IPS DF 19.7 (cell line): ENCODE measurements at places on chromosomes 1 and 21.

DNA sequence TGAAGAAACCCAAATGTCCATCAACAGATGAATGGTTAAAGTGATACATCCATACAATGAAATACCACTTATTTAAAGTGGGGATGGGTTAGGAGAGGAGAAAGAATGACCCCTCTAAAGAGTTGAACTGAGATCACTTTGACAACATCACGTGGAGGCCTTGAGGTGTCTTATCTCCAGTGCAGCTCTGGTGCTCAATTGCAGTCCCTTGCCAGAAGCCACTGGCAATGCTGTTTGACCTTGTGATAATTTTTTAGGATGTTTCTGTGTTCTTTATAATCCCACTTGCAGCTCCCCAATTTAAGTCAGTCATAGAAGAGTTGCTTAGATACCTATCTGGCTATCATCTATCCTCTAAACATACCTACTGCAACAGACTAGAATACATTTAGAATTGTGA is 167.6 kb downstream of the ZNF648 start:
- DNase-seq: no peak

DNA sequence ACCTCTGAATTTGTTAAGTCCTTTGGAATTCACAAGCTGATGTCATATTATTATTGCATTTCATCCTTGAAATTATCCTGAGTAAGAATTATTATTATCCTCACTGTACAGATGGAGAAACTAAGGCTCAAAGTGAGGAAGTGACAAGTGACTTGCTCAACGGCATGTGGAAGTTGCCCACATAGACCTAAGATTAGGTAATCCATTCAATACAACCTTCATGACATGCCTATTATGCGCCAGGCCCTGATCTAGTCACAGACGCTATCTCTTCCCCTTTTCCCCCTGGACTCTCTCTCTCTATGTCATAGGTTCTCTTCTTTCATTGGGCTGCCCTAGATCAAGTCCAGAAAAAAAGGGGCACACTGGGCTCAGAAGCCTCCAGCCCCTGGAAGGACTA is 84.9 kb upstream of the KCNK2 start:
- DNase-seq: no peak

GRCh38 chr1:88768816-88769215 is 84.7 kb downstream of the PKN2 start:
- no peak for DNase-seq

GRCh38 chr1:109630081-109630897 is 10.7 kb downstream of the AMPD2 start:
- DNase-seq: no peak

- no peak for DNase-seq
Observed at GRCh38 chr1:219659684-219660083, 46.8 kb upstream of the ZC3H11B start.

DNA sequence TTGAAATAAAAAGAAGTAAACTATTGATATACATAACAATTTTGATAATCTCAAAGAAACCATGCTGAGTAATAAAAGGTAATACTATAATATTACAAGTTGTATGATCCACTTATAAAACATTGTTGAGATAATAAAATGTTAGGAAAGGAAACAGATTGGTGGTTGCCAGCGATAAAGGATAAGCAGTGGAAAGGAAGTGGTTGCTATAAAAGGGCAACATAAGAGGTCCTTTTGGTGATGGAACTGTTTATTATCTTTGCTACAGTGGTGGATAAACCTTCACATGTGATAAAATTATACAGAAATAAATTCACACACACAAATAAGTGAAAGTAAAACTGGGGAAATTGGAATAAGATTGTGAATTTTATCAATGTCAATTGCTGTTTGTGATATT is 15.1 kb downstream of the OR6F1 start:
- no peak for DNase-seq

- DNase-seq: no peak
Observed at GRCh38 chr1:6827630-6828165, 42.4 kb downstream of the CAMTA1 start.

GRCh38 chr1:1360506-1361169 is 2.3 kb upstream of the MXRA8 start:
- no peak for DNase-seq

DNA sequence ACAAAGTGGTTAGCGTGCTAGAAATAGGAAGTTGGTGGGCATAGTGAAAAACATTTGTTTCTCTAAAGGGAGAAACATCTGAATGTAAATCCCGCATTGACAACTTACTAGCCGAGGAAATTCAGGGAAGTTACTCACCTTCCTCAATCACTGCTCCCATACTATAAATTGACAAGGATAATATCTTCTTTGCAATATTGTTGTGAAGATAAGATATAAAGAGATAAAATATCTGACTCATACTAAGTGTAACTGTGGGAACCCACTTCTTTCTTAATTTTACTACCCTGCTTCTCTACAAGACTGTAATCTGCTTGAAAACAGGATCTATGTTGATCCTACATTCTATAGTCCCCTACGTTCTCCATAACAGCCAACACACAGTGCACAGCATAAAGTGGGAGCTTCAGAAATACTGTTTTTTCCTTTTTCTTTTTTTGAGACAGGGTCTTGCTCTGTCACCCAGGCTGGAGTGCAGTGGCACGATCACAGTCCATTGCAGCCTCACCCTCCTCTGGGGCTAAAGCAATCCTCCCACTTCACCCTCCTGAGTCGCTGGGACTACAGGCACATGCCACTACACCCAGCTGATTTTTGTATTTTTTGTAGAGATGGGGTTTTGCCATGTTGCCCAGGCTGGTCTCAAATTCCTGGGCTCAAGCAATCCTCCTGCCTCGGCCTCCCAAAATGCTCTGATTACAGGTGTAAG is 57.4 kb upstream of the C1orf21 start:
- DNase-seq: no peak

DNA sequence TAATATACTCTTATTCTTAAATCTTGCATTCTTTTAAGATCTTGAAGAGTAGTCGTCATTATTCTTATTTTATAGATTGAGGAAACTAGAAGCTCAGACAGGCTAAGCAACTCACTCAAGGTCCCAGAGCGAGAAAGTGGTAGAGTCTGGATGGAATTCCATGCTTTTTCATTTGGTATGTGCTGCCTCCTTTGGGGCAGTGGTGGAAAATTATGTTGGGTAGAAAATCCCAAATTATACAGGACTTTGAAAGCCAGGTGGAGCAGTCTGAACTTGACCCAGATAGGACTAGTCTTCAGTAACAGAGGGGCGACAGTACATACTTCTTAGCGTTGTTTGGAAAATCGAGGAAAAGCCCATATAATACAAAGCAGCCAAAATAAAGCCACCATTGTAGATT is 205.6 kb downstream of the ATG4C start:
- DNase-seq: no peak

DNA sequence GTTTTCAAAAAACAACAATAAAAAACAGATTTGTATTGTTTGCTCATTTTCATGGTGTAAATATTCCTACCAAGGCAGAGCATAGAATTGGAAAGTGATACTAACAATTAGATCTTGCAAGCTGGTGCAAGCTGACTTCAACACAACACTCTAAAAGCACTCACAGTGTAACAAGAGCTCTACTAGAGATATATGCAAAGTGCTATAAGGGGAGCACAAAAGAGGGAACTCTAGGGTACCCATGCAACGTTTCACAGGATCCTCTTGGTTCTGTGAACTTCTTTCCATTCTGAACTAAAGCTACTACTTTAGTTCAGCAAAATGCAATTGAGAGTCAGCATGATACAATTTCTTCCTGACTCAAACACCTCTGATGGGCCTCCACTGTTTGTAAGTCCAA is 78.3 kb downstream of the ATP1B1 start:
- DNase-seq: no peak

DNA sequence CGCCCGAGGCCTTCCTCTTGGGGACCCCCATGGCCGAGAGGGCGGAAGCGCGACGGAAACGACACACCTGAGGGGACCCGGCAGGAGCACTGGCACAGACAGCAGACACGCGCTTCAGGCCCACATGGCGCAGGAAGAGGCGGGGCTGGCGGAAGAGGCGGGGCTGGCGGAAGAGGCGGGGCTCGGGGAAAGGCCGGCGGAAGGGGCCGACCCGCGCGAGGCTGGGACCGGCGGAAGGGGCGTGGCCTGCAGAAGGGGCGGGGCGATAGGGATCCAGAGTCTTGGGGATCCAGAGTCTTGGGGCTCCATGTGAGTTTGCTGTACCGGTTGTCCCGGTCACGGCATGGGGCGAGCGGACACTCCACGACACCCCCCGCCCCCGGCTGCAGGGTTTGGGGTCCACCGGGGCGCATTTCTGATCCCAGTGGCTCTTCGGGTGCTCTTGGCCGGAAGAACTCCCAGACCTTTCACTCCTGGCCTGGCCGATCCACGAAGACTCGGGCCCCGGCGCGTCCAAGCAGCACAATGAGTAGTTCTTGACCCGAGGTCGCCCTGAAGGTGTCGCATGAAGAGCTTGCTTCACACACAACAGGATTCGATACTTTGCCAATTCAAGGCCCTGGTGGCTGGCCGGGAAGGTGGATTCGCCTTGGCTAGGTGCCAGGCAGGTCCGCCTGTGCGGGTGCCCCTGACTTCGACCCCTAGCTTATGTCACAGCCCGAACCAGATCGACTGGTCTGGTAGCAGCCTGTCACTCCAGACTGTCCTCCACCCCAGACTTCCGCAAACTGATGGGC is at the start of gene URB1:
TSS of gene URB1 (minus strand) at position 133 of the 797 bp plus-strand sequence. CDS start at position 31, 102 bp downstream.
- DNase-seq: no peak

- DNase-seq: no peak
Observed at GRCh38 chr1:94646786-94647555, 105.4 kb upstream of the F3 start.

DNA sequence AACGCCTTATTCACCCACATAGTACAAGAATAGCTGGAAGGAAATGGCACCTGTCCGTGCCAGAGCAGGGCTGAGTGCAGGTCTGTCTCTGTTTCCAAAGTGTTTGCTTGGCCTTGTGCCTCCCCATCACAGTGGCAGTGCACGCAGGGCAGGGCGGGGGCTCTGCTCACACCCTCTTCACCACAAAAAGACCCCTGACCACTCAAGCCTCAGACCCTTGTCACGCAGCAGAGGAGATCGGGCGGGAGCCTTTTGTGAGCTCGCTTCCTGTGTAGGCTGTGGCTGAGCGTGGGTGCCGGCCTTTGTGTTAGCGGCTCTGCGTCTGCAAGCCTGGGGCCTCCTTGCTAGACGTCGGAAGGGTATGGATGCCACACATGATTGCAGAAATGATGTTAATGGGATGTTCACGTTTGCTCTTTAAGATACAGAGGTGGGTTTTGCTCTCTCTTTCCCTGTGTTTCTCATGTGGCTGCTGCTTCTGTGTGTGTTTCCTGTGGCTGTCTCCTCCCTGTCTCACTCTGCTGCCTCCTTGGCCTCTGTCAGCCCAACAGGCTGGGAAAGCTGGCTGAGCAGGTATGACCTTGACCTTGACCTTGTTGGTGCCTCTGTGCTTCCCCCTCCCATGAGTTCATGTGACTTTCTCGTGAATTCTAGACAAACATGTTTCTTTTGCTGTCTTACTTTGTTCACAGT is 45.4 kb downstream of the S100B start:
- DNase-seq: no peak

DNA sequence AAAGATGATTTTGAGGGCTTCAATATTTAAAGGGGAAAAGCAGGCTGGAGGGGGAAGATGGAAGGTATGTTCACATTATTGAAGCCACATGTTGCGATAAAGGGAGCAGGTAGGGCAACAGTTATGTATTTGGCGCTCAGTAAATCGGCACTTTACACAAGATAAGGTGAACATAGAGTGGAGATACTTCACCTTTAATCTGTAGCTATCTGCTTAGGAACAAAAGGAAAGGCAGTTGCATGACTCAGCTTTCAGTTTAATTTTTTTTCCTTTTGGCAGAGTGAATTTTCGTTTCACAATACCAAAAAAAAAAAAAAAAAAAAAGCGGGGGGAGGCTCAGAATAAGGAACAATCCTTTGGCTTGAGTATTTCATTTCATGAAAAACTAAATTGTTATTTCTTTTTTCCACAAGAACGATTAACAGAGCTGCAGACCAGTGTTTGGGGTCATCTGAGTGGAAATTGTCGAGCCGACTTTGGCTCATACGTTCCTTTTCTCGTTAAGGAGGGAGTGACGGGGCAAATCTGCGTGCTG is 1.1 kb upstream of the COQ8A start:
- DNase-seq: no peak

GRCh38 chr1:7292036-7292681 is 478.9 kb upstream of the VAMP3 start:
- DNase-seq: no peak

DNA sequence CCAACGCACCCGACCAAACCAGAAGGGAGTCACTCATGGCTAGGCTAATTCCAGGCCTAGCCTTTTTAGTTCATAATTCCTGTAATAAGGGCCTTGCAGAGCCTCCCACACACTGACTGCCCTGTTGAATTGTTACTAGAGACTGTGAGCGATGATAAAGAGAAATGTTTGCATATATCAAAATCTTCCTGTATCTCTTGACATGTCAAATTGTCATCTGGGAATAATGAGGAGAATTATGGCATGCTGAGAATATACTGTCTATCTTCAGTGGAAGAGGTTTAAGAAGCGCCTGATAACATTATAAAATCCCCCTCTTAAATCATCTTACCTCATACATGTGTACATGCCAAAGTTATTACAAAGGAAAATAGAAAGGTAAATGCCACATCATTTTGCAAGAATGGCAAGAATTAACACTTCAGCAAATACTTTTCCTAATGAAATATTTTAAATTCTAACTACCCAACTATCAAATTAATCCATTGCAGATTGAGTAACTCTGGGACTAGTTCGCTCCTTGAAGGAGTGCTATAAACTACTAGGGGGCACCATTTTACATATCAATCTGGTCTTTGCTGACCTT is 144.1 kb downstream of the CENPF start:
- DNase-seq: no peak

GRCh38 chr1:156801409-156802121 is 15.1 kb downstream of the SH2D2A start:
- no peak for DNase-seq

GRCh38 chr1:100734676-100735075 is 15.1 kb downstream of the VCAM1 start:
- no peak for DNase-seq

GRCh38 chr21:25496825-25497482 is 110.3 kb downstream of the MRPL39 start:
- DNase-seq: no peak

DNA sequence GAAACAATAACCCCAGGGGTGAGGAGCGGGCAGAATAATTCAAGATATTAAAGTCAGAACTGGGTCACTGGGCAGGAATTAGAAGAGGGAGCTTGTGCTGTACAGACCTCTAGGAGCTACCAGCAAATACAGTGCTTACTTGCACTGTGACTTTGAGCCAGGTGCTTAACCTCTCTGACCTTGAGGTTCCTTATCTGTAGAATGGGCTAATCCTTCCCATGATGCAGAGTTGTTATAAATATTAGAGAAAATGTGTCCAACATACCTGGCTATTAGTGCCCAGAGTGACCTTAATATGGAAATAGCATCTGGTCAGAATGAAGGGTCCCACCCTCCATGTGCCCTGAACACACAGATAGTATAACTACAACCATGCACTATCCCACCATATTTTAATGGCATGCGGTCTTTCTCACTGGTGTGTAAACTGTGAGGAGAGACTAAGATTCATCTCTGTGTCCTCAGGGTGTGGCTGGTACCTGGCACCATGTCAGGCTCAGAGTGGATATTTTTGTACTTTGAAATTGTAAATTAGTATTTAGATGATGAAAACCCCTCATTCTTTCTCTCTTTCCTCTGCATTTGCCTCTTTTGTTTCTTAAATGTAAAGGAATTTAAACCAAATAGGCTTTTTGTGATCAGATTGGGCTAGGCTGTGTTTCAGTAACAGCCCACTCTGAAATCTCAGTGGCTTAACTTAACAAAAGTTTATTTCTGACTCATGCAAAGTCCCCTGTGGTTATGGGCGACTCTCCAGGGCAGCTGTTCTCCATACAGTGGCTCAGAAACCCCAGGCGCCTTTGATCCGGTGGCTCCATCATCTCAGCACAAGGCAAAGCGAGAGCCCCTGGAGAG is 60.0 kb upstream of the ROR1 start:
- DNase-seq: no peak
